Right forelimb (tissue), 1 donor: ENCODE measurements at places on chromosomes 5 and 9.
A peak's percentile ranks its signal among the peaks of the same experiment; 100 is the strongest.

- DNase-seq = no peak
These were observed 1548.6 kb downstream of the EFNA5 start for GRCh38 chr5:106121972-106122605.

DNA sequence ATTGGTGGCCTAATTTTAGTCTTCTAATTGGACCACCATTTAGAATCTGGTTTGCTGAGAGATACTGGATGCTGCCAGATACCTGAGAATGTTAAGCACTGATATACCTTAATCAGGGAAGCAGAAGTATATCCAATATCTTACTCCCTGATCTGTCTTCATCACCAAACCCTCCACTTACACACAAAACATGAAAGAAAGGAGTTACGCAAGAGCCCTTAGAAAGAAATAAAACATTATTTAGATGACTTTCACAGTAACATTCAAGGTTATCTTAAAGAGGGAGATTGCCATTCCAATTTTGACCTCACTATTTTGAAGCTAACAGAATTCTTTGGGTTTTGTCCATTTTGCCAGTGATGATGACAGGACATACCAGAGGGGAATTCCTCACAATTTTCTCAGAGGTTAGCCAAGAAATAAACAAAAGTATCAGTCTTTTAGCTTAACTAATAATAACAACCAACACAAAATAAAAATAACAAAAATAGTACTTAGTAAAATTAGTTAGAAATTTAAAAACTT, 496.1 kb downstream of the NFIB start:
- no peak for DNase-seq

DNA sequence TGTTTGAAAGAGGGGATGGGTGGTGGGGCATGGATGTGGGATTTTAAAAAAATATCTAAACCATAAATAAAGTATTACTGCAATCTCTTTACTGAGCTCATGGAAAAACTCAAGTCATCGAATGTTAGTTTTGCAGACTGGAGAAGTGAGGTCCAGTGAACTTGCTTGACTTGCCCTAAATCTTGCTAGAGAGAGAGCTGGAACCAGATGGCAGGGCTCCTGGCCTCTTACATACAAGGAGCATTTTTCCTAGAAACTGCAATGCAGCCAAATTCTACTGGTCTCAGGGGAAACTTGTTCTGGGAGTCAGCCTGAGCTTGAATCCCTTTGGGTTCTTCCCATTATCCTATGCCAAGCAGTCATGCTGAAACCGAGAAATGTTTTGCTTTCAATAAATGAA, 2.9 kb upstream of the TGFBI start:
- DNase-seq = peak; percentile 41

DNA sequence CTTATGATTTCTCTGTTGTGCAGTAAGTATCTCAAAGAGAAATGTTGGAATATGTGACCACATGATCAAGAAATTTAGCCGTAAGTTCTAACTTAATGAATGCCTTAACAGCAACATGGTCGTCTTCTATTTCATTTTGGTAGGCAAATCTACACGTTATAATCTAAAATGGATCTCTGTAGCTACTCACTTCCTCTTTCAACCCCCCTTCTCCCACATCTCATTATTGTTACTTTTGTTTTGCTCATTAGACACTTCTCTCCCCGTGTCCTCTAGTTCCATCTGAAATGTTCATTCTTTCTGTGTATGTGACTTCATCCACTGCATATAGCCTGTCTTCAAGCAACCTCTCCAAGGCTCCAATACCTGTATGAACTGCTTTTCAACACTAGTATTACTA, 27.1 kb upstream of the LPAR1 start:
- no peak for DNase-seq

DNA sequence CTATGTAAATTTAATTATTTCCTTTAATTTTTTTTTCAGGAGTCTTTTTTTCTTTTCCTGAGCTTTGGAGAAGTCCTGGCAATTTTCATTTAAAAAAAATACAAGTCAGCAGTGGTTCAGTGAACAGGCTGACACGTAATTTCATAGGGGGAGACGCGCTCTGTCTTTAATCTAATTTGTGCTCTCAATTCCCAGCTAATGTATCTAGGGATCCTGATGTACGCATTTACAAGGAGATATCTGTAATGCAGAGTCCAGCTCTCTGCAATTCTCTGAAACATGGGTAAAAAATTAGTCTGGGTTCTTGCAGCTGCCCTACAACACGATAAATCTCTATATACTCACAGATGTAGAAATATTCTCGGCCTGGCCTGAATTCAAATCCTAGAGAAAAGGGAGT, 243.9 kb downstream of the EFNA5 start:
- no peak for DNase-seq

DNA sequence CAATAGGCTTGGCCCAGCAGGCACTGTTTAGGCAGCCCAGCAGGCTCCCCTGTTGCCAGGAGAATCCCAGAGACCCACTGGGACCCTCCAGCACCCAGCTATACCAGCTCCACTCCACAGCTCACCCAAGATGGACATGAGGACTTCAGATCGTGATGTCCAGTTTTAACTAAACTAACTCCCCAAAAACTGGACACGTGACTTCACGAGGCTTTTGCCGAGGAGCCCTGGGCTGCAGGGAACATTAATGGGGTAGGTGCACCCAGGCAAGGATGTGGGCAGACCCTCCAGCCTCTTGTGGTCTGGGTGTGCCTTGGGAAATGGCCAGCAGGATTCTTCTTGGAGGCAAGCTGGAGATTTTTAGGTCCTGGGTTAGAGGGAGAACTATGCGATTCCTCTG, 8.9 kb upstream of the NKD2 start:
- no peak for DNase-seq

GRCh38 chr5:87421307-87421706, 8.6 kb upstream of the CCNH start:
- DNase-seq = no peak

DNA sequence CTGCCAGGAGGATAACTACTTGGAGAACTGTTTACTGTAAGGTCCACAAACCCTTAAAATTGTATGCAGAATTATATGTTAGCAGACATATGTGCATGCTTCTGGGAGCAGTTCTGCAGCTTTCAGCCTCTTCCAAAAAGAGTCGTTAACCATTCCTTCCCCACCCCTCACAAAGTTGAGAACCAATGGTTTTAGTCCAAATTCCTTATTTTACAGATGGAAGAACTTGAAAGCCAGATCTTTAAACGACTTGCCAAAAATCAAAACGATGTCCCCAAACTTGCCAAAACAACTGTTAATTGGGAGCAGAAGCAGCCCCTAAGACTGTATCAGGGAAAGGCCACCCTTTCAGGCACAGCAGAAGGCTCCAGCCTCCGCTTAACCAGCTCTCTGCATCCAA, 266.4 kb upstream of the ANKRD55 start:
- DNase-seq = no peak

DNA sequence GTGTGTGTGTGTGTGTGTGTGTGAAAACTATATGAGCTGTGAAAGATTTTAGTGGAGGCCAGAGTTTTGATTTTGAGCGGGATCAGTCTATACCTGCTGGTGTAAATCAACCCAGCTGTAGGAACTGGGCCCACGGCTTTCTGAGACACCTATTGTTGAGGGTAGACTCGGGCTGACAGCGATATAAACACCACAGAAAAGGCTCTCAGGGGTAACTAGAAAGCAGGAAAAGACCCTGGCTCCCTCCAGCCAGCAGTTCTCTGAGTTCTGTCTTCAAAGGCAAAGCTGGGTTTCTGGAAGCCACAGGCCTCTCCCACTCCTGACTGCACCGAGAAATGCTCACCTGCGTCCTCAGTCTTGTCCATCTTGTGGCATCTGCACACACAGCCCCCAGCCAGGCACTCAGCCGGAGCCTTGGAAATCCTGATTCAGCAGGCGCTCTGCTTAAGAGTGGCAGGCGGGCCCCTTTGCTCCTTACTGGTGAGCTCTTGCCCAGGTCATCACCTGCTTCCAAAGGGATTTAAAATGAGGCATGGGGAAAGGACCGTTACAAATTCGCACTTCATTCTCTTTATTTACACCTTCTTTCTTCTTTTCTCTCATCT, 223.3 kb downstream of the NDUFS4 start:
- DNase-seq = no peak
